ENCODE measurements at places on chromosomes 1 and 21.

GRCh38 chr1:186102107-186102506, 272.9 kb downstream of the TPR start:
- DNase-seq = no peak

DNA sequence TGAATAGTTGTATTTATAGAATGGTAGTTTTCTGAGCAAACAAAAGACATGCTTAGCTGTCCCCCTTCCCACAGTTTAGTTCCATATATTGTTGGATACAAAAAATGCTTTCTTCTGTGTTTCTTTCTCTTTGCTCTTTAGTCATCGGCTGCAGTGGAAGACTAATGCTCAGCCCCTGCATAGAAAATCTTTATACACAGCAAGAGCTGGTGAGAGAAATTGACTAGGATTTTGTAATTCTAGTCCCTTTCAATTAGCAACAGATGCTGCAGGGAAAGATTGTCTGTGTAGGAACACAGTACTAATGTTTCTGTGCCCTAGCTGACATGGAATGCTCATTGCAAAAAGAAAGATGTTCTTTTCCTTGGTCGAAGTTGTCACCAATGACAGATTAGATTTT, 200.9 kb downstream of the RPS6KC1 start:
- no peak for DNase-seq

DNA sequence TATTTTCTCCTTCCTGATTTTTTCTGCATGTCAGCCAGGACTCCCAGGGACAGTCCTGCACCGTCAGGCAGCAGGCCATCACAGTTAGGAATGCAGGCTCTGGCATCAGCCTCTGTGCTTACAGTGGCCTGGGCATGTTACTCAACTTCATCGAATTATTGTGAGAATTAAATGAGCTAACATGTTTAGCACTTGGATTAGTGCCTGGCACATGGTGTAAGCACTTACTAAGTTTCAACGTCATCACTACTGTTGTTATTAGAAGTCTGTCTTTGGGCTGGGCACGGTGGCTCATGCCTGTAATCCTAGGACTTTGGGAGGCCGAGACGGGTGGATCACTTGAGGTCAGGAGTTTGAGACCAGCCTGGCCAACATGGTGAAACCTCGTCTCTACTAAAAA, 45.1 kb downstream of the SCCPDH start:
- DNase-seq = no peak

DNA sequence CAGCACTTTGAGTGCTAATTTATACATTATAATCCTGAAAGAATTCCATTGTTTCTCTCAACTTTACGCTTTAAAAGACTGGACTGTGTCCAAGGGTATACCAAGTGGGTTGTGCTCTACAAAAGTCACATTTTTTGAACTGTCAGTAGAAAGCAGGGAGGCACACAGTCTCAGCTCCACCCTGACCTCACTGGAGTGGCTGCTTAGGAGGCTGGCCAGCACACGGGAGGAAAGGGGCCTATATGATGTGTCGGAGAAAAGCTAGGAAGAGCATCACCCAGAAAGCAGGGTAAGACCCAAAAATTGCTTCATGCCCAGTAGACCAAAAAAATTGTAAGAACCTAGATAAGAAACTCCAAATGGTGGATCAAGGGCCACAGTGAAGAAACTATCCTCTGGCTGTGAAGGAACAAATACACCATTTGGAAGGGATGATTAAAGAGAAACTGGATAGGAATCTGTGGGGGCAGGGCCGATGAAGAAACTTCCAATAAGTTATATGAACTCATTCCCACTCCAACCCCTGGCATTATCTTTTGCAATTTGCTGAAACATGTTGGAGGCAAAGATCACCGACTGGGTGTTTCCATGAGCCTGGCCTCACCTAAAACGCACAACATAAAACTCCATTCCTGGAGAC, 1.9 kb downstream of the S100A10 start:
- no peak for DNase-seq

DNA sequence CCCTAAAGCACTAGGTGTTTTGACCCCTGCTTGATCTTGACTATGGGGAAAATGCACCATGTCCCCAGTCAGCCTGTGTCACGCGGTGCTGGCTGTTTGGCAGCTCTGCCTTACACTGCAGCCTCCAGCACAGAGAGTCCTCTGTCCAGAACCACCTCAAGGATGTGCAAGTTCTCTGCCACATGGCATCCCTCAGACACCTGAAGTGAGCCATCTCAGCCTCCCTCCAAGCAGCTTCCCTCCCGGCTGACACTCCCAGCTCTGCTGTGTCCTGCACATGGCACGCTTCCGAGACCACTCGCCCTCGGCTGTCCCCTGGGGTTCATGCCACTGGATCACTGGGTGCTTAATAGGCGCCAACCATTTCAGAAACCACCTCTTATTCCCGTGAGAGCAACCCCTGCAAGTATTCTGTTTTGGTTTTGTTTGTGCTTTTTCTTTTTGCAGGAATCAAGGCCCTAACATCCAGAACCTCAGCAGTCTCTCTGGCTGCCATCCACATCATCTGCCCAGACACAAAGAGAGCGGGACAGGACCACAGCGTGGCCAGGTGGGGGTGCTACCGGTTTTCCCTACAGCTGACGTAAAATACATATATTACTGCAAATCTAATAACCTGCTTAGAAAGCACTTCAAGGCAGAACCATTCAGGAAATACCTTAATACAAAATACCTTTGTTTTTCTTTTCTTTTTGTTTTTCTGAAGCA, 45.7 kb downstream of the CAPZB start:
- no peak for DNase-seq

DNA sequence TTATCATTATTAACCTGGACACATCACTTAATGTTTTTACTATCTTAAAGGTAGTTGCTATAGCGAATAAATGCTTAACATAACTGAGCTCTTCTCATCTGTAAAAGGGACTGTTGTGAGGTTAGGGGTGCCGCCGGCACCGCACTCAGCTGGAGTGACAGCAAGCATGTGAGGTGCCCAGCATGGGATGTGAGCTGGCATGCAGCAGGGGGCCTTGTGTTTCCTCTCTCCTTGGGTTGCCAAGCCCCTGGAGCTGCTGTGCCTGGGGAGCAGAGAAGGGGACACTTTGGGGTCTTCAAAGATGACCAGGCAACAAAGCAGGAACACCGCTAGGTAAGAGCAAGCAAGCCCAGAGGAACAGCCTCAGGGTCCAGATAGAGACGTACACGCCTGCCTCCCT, 2.1 kb upstream of the ZC3H12A start:
- DNase-seq = no peak

GRCh38 chr21:46151261-46151988, 4.0 kb downstream of the FTCD start:
- no peak for DNase-seq

DNA sequence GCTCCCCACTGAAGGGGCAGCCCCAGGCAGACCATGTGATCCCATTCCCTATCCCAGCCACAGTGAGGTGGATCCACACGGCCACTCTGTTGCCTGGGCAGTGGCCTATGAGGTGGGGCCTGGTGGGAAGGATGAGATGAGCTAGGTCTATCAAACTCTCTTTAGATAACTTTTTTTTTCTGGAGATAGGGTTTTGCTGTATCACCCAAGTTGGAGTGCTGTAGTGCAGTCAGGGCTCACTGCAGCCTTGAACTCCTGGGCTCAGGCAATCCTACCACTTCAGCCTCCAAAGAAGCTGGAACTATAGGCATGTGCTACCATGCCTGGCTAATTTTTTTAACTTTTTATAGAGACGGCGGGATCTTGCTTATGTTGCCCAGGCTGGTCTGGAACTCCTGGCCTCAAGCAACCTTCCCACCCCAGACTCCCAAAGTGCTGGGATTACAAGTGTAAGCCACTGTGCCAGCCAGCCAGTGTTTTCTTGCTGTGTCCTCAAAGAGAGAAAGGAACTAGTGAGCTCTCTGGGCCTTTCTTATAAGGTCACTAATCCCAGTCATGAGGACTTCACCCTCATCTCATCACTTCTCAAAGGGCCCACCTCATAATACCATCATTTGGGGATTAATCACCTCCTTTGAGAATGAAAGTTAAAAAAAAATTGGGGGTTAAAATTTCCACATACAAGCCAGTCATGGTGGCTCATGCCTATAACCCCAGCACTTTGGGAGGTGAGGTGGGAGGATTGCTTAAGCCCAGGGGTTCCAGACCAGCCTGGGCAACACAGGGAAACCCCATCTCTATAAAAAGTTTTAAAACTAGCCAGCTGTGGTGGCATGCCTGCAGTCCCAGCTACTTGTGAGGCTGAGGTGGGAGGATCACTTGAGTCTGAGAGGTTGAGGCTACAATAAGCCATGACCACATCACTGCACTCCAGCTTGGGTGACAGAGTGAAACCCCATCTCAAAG, 36.6 kb downstream of the H3-3A start:
- no peak for DNase-seq

- no peak for DNase-seq
Observed at GRCh38 chr1:209256766-209257350, 326.7 kb upstream of the CAMK1G start.

DNA sequence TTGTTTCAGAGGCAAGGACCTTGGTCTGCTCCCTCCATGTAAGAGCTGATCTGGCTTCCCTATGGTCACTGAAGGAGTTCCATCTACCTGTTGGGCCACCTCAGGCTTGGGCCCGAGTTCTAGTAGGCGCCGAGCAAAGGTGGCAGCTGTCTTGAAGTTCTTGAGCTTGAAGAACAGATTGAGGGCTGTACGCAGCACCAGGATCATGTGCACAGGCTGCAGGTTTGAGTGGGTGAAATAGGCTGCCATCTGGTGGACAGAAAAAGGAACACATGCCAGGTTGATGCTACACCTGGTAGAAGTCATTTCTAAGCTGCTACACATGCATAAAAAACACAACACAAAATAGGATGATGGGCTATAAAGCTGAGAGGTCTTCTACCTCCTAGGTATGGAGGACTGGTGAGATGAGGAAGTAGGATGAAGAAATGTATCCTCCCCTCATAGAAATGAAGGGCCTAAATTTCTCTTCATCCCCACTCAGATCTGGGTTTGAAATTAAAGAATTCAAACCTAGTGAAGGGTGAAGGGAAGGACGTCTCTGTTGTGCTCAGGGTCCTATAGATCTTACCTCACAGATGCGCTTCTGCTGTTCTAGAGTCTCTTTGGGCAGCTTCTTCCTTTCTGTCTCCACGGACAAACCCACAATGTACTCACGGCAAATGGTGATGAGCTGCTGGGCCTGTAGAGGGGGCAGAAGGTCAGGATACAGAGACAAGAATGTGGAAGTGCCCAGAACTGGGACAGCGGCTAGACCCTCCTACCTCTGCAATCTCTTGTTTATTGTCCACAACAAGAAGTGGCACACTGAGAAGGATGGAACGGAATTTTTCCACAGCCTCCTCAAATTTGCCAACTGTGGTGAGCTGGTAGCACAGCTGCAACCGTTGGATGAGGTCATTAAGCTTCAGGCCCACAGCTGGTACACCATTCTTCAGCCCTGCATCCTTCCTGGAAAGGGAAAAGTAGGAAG, 6.6 kb upstream of the PEX19 start:
- peak; percentile 50 for DNase-seq

GRCh38 chr21:18129526-18129925, 115.1 kb upstream of the CHODL start:
- DNase-seq = no peak

DNA sequence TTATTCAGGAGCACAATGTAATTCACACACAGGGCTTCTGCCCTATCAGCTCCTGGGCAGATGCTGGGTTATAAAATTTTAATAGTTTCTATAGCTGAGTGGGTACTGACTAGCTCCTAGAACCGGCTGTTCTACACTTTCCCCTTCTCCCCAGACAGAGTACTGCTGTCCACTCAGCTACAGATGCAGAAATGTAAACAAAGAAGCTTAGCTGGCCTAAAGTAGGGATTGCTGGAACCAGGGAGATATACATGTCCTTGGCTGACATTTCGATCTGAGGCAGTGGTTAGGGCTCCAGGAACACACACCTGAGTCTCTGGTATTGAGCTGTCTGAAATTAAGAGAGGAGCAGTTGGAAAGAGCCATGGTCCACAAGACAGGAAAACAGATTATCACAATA, 211.5 kb upstream of the USP24 start:
- DNase-seq = no peak

GRCh38 chr1:242754125-242754524, 229.6 kb upstream of the PLD5 start:
- no peak for DNase-seq

- no peak for DNase-seq
Observed at GRCh38 chr1:234504969-234505768, 26.2 kb upstream of the TARBP1 start.

DNA sequence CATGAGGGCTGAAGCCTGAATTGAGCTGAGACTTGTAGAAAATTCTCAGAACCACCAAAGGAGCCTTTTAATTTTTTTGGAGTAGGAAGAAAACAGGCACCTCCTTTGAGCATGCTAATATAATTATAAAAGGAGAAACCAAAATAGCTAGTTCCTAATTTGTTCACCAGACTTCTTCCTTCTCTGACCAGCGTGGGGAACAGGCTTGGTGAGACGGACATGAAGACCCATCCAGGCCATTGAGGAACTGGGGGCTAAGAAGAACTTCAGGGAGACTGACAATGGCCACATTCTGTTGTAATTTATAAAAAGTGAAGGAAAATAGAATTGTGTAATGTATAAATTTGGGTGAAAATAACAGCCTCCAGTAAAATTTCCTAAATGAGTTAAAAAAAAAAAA, 62.6 kb downstream of the MAN1C1 start:
- no peak for DNase-seq

- no peak for DNase-seq
Observed at GRCh38 chr1:200894712-200895442, at the start of gene INAVA. TSS of gene INAVA (plus strand) at chr1:200894900. CDS start at chr1:200898401, 3,501 bp downstream.

DNA sequence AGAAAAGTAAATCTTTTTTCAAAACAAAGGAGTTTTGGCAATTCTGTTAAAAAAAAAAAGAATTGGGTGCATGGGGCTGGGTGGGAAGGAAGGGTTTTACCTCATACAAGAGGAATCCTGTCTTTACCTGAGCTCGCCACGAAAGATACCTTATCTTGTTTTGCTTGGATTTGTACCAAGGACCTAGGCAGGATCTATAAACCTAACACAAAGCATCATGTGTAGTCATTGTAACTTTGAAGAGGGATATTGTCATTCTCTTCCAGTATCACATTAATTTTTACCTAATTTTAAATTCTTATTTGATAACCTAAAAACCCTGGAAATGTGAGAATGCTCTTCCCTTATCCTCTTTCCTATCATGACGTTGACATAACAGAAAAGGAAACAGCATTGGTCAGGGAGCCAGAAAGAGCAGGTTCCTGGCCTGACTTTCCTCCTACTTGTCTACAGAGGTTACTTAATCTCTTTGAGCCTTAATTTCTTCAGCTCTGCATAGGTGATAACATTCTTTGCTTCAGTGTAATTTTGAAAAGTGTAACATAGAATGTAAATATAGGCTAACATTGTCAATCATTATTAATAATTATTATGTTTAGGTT, 4.0 kb upstream of the LAMC1 start:
- no peak for DNase-seq

GRCh38 chr1:16926491-16927073, 4.9 kb downstream of the CROCC start:
- DNase-seq = no peak

- DNase-seq = no peak
Observed at GRCh38 chr1:174247472-174247871, 88.2 kb downstream of the RABGAP1L start.
